ENCODE measurements at places on chromosomes 4 and X.

- no peak for DNase-seq
Observed at GRCh38 chr4:146108756-146109155, 66.8 kb upstream of the LSM6 start.

DNA sequence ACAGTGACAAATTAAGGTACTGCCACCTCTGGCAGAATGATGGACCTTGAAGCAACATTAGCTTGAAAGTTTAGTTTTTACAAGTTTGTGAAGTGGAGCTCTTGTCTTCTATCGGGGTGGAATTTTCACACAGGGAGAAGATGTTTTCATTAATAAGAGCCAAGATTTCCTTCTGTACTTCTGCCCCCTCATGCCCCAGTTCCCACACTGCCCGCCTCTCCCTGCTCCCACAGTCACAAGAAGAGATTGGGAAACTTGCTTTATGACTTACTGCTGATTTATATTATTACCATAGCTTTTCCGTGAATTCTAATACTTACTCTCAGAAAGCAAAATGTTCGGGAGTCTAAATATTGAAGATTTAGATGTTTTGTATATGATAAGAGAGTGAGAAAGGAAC is 539.8 kb upstream of the ARX start:
- DNase-seq = no peak

DNA sequence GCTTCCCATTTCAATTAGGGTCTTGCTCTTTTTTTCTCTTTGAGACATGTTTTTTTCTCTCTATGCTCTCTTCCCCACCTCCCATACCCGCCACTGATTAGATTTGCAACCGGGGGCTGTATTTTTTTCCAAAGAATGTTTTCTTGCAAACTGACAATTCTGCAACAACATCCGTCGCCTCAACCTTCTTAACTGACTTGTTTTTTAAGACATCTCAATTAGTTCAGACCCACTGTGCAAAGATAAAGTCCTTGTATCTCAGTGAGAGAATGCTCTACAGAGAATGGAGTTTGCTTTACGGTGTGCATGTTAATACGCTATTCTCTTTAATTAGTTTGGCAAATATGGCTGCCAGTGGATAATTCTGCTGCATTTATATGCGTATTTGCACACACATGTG is 126.3 kb downstream of the UNC5C start:
- DNase-seq = no peak

GRCh38 chr4:4427121-4427870 is 40.4 kb downstream of the NSG1 start:
- no peak for DNase-seq

- no peak for DNase-seq
Observed at GRCh38 chrX:261919-262352, 19.2 kb upstream of the PLCXD1 start.
